ENCODE measurements at places on chromosomes 6 and 20.

GRCh38 chr6:105109955-105110895 is 69.6 kb downstream of the POPDC3 start:
- no peak for DNase-seq

- no peak for DNase-seq
Observed at GRCh38 chr6:87436435-87436834, 28.7 kb downstream of the CFAP206 start.

GRCh38 chr6:29656798-29657197 is at the start of gene MOG:
Gene MOG, plus strand, starts transcription at chr6:29657092. Its CDS starts 118 bp downstream, at chr6:29657210.
- no peak for DNase-seq

GRCh38 chr6:140653506-140653905 is 1279.1 kb upstream of the CITED2 start:
- no peak for DNase-seq

GRCh38 chr6:134307870-134308269 is 10.0 kb downstream of the SGK1 start:
- DNase-seq, result no peak

DNA sequence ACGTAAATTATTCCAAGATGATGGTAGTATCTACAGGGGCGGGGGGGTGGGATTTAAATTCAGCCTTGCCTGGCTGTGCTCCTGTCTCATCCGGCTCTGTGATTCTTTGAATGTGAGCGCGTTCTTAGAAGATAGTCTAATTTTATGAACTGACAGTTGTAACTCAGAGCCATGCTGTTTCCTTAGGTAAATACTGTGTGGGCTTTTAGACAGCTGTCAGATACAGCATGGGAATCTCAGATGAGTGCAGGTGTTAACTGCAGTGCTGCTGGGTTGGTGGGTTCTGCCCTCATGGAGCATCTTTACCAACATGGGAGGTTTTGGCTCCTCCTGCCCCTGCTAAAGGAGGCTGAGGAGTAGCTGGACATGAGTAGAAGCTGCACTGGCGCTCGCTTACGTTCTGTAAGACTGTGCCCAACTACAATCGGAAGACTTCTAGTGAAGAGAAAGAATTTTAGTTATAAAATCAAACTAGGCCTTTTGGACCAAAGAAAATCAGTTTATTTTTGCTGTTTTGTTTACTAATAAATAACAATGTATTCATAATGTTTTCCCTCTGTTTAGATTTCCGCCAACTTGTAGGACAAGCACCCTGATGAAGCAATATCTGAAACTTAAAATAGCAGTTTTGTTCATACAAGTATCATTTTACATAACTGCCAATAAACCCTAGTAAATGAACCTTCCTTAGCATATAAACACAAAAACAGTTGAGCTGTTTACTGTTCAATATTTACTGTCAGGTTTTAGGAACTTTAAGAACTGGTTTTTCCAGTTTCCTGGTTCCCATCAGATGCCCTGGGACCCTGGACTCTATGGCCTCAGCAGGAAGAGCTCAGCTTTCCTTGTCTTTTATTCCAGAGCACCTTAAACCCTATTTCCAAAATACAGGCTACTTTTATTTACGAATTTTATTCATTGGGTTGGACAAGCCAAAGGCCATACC is 66.1 kb downstream of the FAM120B start:
- DNase-seq, result no peak

GRCh38 chr6:160427312-160428068 is 79.3 kb downstream of the SLC22A3 start:
- no peak for DNase-seq

DNA sequence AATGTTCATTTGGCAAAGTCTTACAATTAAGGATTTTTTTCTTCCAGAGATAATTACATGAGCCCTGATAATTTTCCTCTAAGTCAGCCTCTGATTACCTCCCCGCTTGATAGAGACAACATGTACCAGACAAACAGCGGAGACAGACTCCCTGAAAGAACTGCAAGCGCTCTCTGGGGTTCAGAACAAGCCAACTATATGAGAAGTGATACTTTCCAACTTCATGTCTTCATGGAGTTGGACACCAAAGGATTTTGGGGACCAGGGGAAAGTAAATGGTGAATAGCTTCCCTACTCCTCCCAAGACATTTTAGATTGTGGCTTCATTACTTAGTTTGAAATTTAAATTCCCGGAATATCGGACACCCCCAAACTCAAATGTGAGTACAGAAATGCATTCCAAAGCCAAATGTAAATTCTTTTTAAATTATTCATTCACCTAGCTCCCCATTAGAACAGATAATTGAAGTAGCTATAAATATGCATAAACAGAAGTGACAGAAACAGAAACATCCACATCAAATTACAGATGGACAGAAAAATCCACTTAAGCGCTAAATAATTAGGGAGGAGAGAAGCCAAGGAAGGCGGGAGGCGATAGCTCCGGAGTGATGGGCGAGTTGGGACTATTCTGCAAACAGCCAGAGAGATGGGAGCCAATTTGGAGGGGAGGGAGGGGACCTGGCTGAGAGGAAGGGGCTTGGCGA is 129.7 kb upstream of the AKAP12 start:
- DNase-seq, result no peak

GRCh38 chr20:45346291-45346718 is 1.9 kb downstream of the SDC4 start:
- no peak for DNase-seq

- no peak for DNase-seq
Observed at GRCh38 chr6:148693882-148694484, 52.8 kb upstream of the UST start.

- no peak for DNase-seq
Observed at GRCh38 chr6:89986650-89987074, 92.4 kb downstream of the GJA10 start.

DNA sequence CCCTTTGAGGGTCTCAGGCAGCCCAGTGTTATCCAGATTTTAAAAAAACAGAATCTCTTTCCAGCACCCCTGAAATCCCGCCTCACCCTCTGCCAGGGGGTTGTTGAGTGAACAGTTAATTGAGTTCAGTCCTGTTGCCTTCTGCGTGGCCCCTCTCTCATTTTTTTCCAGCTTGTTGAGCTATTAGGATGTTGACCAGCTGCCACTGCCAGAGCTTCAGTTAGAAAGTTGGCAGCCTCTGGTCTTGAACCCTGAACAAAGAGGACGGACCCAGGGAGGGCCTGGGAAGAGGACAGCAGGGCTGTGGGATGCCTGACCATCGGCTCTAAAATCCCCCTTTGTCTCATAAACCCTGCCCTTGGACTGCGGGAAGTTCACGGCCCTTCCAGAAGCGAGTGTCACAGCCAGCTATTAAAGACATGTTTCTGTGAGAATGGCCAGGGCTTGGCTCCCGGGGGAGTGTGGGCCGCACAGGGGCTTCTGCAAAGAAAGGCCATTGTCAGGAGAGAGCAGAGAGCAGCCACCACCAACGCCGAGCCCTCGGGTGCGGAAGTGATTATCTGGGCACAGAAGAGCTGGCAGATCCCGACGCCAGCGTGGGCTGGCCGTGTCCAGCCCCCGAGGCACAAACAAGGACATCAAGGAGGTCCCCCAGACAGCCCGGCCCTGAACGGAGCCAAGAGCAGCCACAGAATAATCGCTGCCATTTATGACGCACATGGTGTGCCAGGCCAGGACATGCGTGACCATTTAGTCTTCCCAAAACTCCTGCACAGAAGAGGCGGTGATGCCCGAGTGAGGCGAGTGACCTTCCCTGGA is 189.0 kb downstream of the ANKRD60 start:
- no peak for DNase-seq

DNA sequence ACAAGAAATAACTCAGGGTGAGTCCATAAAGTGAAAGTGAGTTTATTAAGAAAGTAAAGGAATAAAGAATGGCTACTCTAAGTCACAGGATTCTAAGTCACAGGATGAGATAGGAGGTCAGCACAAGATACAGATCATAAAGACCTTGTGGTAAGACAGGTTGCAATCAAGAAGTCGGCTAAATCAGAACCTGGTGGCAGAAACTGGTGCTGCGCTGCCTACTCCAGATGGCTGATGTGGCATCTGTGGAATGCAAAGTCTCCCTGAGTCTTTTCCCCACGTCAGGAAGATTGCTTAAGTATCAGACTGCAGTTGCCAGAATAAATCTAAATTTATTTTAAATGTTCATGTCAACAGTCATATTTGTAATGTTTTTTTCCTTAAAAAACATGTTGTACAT is 10.7 kb upstream of the KCNK15 start:
- no peak for DNase-seq

DNA sequence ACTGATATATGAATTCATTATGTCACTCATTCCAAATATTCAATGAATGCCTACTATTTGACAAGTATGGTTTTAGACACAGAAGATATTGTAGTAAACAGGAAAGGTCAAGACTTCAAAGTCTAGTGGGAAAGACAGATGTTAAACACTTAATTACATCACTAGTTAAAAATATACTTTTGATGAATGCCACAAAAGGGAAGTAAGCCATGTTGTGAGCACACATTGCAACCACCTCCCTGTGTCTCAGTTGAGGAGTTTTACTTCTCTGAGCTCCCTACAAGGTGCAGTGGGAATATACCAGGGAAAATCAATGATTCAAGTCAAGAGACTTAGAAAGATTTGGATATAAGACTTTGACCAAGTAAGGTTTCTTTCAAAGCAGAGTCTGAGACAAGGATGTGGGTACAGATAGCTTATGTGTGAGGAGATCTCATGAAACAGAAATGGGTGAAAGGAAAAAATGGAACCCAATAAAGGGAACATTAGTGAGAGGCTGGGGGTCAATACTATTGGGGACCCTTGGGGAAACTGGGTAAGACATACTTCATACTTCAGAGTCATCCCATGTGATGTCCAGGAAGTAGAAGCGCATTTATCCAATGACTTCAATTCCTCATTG is 503.7 kb downstream of the KIF16B start:
- DNase-seq, result no peak

GRCh38 chr6:13371421-13372072 is 43.2 kb upstream of the TBC1D7 start:
- DNase-seq, result no peak

DNA sequence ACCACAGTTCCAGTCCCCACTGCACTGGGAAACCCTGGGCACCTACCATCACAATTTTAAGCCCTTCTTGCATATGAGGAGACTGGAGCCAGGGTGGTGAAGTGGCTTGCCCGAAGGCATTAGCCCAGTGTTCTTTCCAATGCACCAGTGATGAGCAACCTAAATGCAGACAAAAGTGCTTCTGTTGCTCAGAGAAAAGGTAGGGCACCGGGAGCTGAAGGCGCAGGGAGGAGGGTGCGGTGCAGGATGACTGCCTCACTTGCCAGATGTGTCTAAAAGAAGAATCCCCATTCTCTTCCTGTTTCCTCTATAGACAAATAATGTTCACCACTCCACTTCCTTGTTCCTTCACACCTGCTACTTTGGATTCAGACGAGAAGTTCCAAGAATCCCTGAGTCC is 86.5 kb downstream of the QRSL1 start:
- no peak for DNase-seq

DNA sequence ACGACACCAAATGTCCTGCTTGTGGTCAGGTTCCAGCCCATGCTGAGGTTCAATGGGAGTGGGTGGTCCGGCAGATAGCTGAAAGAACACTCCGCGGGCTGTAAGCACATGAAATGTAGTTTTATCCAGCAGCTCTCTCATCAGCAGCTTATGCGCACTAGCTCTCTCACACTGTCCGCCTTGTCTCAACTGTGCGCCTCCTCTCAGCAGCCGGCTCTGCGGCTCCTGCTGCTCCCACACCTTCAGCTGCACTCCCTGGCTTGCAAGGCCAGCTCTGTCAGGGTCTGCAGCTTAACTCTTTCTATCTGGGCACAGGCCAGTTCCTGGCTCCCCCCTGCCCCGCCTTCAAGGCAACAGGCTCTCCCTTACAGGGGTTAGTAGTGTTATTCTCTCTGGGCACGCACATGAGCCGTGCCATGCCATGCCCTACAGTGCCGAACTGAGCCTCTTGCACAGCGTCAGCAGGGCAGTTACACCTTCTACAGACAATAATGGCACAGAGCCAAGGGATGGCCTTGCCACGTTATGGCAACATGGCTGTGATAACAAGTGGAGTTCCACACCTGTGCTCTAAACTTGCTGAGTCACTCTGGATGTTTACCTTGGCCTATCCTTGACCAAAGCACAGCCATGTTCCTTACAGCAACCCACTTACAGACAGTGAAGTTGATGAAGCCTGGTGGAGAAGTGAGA is 84.0 kb upstream of the LRFN2 start:
- DNase-seq, result no peak

- DNase-seq, result no peak
Observed at GRCh38 chr20:31720486-31721407, 1.9 kb downstream of the BCL2L1 start.

DNA sequence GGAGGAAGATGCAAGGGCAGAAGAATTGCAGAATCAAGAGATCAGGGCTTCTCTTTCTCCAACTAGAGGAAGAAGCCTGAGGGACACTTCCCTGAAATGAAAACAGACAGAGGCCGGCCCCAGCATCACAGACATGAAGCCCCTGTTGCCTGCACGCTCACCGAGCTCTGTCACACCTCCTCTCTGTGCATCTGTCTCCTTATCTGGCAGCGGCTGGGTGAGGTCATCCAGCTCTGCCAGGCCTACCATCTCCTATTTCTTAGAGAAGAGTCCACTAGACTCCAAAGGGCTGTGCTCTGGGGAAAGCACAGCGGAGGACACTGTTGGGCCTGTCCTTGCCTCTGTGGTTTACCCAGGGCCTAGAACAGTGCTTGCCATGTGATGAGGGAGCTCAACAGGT is 71.9 kb upstream of the MLN start:
- no peak for DNase-seq

GRCh38 chr6:170357812-170358211 is 51.3 kb downstream of the FAM120B start:
- DNase-seq, result no peak

GRCh38 chr6:136251394-136251793 is 1.3 kb upstream of the MTFR2 start:
- no peak for DNase-seq

- no peak for DNase-seq
Observed at GRCh38 chr6:109800771-109801170, 109.7 kb downstream of the FIG4 start.

DNA sequence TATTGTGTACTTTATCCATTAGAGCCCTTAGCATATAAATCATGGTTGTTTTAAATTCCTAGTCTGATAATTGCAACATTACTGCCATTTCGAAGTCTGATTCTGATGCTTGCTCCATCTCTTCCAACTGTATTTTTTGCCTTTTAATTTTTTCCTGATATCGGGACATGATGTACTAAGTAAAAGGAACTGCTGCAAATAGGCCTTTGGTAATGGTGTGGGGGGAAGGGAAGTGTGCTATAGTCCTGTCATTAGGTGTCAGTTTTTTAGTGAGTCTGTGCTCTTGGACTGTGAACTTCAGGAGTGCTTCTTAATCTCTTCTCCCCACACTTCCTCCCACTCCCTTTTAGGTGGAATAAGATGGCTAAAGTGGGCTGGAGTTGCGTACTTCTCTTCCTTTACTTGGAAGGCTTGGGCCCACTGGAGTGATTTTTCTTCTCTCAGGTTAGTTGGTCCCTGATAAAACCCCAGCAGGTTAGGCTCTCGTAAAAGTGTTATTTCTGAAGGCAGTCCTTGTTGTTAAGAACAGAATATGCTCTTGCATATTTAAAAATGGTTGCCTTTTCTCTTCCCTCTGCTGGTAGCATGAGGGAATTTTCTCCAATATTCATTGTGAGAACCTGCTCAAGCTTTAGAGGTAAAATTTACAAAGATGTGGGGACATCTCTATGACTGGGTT is 18.1 kb downstream of the STXBP5 start:
- no peak for DNase-seq

- no peak for DNase-seq
Observed at GRCh38 chr6:16061818-16062217, 67.1 kb upstream of the MYLIP start.

Data from activated CD8-positive, alpha-beta memory T cell treated with anti-CD3 and anti-CD28 coated beads for 4 hours (primary cell).